Stimulated activated CD4-positive, alpha-beta T cell treated with anti-CD3 and anti-CD28 coated beads, Interleukin-12 subunit alpha, Interleukin-12 subunit beta, amount 100 ng/mL, for 4 hours (primary cell): ENCODE measurements at places on chromosomes 1 and 21.

DNA sequence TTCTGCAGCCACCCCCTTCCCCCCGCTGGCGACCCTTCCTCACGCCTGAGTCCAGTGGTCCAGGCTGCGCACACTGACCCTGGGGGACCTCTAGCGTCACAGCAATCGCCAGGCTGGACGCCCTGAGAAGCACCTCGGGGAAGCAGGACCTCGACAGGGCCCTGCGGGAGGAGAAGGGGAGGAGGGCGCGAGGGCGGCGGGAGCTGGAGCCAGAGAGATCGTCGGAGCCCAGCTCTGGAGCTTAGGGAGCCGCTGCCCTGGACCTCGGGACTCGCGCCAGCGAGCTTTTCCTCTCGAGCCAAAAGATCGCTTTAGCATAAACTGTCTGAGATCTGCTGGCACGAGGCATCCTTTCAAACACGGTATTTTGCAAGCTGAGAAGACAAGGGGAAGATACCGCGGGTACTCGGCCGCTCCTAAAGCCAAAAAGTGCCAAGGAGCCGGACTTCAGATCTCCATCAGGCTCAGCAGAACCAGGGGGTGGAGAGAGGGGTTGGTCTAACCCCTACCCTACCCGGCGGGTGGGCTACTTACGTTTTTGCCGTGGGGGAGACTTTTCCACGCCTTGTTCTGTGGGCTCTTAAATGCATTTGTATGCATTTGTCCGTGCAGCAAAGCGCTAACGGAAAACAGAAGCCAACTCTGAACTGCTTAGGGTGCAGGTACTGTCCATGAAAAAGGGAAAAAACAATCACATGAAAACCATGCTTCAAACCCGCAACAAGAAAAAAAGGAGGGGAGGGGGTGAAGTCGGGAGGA is 586 bp downstream of the COL24A1 start:
- no peak for DNase-seq

DNA sequence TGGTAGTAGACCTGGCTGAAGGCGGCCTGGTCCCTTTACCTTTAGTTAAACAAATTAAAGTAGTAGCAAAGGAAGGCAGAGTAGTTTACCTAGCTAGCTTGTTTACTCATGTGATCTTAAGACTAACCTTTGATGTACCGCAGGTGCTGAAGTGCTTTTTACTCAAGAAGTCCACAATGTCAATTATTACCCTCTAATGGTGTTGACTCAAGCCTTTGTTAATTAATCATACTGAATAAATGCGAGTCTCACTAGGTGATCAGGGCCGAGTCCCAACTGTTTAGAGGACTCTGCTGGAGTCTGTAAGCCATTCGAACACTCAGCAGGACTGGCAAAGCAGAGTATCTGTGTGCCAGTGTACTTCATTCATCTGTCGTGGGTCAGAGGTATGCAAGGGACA is 381.1 kb upstream of the NCAM2 start:
- DNase-seq: no peak

GRCh38 chr1:161119092-161119903 is 1.4 kb downstream of the NIT1 start:
- DNase-seq: peak; percentile 57

DNA sequence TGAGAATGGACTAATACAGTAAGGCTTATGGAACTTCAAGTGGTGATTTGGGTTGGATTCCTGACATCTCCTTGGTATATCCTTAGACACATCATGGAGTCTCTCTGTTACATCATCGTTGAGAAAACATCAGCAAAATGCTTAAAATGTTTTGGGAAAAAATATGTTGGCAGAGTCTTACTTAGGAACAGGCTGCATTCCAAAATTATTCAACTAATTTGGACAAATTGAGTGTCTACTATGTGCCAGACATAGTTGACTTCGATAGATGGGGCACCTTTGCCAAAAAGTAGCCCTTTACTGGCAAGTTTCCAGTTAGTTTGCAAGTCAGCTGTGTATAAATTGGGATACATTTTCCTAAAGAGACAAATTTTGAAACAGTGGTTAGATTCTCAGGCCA is 253.4 kb upstream of the ST6GALNAC5 start:
- DNase-seq: no peak

DNA sequence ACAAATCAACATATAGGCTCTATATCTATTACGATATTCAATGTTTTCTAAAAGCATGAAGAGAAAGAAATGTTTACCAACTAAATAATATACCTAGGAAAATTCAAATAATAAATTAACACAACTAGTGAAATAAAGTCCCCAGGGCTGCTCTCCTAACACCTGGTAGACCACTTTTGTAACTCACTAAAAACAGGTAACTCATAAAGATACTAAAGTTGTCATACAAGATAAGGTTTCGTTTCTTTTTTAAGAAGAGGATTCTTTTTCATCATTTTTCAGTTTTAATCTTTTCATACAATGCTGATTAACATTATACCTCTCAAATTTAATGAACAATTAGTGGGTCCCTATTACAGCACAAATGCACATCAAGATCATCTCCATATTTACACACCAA is 99.0 kb downstream of the ZZZ3 start:
- DNase-seq: no peak

DNA sequence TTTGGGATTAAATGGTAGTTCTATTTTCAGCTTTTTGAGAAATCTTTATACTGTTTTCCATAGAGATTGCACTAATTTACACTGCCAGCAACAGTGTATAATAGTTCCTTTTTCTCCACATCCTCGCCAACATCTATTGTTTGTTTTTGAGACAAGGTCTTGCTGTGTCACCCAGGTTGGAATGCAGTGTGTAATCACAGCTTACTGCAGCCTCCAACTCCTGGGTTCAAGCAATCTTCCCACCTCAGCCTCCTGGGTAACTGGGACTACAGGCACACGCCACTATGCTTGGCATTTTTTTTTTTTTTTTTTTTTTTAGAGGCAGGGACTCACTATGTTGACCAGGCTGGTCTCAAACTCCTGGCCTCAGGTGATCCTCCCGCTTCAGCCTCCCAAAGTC is 164.5 kb upstream of the CXADR start:
- DNase-seq: no peak

GRCh38 chr1:113928187-113928930 is 765 bp upstream of the HIPK1 start:
- DNase-seq: no peak

- DNase-seq: no peak
These were observed 85.8 kb downstream of the ZNF644 start for GRCh38 chr1:90936061-90936460.

DNA sequence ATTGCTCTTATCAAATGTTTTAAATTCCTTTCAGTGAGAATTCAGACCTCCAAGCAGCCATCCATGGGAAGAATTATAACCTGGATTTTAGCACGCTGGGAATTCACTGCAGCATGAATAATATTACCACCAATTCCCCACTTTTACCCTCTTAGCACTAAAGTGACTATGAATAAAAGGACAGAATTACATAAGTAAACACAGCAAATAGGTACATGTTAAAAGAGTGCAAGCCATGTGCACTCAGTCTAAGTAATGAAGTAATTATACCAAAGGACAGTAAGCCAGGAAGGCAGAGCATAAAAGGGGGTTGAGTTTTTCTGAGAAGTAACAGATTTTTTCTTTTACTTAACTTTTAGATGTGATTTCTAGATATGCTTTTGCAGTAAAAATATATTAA is 176.3 kb downstream of the DENND1B start:
- DNase-seq: no peak

- DNase-seq: no peak
These were observed 288.2 kb downstream of the CEP170 start for GRCh38 chr1:242966892-242967291.

DNA sequence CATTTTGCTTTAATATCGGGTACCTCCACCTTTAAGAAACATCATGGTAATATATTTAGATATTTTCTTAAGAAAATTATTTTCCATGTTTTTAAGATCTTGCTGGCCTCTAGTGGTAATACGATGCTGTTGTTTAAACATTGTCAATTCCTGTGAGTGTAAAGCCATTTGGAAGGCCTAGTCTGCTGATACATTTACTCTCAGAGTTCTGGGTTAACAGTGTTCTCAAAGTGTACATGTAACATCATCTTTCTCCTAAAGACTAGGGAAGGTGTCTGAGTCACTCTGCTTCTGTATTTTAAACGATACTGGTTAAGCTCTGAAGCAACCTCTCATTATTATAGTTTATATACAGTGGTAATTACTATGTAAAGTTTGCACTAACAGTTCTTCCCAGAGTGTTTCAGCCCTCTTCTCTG is 189.1 kb downstream of the RASAL2 start:
- no peak for DNase-seq

- DNase-seq: no peak
These were observed 293.5 kb downstream of the MRPL39 start for GRCh38 chr21:25313829-25314228.

DNA sequence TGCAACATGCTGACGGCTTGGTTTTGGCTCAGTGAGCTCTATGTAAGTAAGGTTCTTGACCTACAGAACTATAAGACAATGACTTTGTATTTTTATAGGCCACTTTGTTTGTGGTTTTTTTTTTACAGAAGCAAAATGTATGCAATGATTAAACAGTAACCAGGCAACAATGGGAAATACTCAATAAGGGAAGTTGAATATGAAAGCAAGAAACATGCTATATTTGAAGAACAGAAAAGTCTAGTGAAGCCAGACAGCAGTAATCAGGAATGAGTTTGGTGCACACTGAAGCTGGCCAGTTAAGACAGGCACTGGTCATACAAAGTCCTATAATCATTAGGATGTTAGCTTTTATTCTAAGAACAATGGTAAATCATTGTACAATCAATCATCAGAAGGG is 1926.8 kb downstream of the NCAM2 start:
- DNase-seq: no peak

- DNase-seq: peak; percentile 47
These were observed 2.8 kb upstream of the NUP210L start for GRCh38 chr1:154157520-154158306.

DNA sequence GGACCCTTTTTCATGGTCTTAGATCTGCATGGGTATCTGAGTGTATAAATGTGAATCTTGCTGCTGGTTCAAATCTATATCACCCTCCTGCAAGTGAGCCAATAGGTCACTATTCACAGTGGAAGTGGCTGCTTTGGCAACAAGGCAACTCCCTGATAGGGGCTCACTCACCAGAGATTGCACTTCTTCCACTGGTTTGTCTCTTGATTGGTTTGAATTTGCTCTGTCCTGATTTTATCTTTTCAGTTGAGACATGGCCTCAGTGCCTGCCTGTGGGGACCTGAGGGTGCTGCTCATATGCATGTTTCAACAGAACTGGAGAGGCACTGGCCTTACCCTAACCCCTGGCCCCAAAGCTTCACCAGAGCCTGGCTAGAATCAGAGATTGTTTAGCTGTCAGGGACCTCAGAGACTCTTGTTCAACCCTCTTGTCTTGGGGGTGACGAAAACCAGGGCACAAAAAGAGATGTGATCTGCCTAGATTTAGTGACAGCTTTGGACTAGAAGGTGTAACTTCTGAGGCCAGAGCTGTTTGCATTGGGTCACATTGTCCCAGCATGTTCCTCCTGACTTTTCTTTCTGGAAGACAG is 16.9 kb downstream of the AVPR1B start:
- DNase-seq: no peak

GRCh38 chr1:70504821-70505193 is 93.7 kb downstream of the CTH start:
- DNase-seq: no peak

GRCh38 chr1:185676969-185677368 is 57.2 kb upstream of the HMCN1 start:
- DNase-seq: no peak

- peak; percentile 30 for DNase-seq
These were observed 5.4 kb downstream of the FOXO6 start for GRCh38 chr1:41366455-41367287.

GRCh38 chr1:117594261-117594990 is 11.4 kb upstream of the TENT5C start:
- no peak for DNase-seq

- no peak for DNase-seq
These were observed 335.0 kb upstream of the GREM2 start for GRCh38 chr1:240946926-240947325.

DNA sequence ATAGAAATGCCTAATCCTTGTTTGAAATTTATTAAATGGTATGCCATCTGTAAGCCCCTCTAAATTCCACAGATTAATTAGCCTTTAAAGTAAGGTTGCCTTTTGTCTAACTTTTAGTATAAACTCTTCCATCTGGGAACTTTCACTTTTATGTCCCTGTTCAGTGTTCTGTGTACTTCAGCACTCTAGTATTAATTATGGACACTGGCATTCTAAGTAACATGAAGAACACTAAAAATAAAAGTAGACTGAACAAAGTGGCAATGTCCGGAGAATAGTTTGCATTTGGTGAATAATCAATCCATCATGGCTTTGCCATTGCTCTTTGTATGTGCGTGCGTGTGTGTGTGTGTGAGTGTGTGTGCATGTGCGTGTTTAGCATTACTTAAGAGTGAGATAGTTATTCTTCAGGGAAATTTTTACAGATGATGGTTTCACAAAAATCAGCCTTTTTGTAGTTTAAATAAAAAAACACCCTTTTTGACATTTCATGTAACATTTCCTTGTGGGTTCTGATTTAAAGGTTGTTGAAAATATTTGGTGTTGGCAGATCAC is 51.1 kb downstream of the ATF6 start:
- DNase-seq: no peak

DNA sequence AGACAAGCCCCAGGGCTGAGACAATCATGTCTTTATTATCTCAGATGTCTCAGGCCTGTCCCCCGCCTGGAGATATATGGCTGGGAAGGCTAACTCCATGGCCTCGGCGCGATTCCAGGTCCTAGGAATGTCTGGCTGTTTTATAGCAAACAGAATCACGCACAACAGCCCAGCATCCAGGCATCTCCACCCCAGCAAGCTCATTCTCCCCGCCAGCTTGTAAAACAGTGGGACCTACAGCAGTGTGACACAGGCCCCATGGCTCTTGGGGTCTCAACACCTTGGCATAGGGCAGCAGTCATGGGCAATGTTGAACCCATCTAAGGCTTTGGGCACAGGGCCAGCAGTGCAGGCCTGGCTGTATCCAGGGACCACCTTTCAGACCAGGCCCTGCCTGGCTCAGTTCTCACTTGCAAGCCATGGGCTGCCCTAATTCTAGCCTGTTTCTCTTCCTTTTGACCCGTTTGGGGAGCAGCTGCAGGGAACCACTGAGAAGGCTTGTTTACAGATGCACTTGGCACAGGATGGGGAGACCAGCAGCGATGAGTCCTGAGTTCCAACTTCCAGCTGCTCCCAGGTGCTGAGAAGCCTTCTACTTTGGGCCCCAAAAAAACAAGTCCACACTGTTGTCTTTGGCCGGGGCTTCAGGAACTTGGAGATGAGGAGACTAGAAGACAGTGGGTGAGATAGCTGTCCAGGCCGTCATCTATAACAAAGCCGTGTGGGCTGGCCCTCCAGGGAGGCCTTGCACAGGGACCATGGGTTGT is 34.4 kb downstream of the WNT4 start:
- DNase-seq: no peak
